ACHN (cell line): ENCODE measurements at places on chromosomes 16 and 17.
A peak's percentile ranks its signal among the peaks of the same experiment; 100 is the strongest.

- no peak for DNase-seq
Measured at GRCh38 chr16:11611871-11612664, 25.3 kb upstream of the LITAF start.

GRCh38 chr16:3066440-3066748 lies 954 bp downstream of the IL32 start:
- no peak for DNase-seq

- no peak for DNase-seq
Measured at GRCh38 chr16:31327646-31328225, 27.2 kb upstream of the ITGAX start.

DNA sequence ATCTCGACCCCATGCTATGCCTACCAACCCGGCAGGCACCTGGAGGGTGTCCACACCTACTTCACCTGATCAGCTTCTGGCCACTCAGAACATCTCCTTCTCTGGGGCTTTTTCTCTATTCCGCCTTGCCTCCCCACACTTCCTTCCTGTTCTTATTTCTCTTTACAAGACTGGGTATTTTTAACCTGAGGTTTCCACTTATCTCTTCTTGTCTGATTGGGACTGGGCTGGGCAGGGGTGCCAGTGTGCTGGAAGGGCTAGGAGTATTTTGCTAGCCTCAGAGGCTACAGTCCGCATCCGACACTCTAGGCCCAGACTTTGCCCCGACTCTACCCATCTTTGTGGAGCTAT lies 26.2 kb upstream of the ZNF652 start:
- no peak for DNase-seq

DNA sequence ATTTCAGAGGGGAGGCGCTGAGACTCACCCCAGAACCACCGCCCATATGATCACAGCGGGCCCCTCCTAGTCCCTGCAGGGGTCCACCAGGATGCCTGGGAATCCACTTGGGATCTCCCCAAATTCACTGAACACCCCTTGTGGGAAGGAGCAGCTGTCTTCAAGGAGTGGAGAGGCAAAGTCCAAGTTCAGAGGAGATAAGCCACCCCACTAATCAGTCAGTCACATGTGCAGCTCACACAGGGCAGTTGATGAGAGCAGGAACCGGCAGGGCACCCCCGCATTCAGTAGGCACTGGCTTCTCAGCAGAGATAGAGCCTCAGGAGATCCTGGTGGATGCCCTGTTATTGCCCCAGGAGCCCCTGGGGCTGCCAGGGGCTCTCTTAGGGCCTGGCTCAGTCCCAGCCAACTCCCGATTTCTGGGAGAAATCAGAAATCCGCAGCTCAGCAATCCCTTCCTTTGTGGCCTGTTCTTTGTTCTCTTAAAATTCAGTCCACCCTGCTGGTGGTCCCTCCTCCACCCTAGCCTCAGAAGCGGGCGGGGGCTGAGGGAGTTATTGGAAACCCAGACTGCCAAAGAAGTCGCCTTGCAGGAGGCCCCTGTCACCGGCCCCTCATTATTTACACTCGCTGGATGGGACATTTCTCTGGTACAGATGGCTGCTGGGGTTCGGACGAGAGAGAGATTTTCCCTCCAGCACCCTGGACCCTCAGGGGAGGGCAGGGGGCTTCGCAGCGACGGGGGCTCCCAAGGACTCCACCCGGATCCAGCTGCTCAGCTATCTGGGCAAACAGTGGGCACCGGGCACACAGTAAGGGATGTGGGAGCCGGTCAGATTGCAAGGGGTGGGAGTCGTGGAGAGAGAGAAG lies 1.8 kb downstream of the CDC42EP4 start:
- DNase-seq = no peak

DNA sequence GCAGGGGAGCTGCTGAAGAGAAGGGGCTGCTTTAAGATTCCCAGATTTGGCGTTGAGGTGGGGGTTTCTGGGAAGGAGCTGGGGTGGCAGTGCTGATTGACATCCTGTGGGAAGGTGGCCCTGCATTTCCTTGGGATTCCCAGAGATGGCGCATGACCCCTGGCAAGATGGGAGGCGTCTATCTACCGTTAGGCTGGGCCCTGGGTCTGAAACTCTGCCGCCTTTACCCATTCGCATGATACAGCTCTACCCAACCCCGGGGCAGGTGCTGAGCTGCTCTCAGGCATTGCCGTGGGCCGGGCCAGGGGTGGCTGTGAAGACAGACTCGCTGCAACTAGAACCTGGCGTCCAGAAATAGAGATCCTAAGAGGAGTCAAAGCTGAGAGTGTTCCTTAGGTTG lies 9.9 kb upstream of the MVD start:
- peak; percentile 41 for DNase-seq

DNA sequence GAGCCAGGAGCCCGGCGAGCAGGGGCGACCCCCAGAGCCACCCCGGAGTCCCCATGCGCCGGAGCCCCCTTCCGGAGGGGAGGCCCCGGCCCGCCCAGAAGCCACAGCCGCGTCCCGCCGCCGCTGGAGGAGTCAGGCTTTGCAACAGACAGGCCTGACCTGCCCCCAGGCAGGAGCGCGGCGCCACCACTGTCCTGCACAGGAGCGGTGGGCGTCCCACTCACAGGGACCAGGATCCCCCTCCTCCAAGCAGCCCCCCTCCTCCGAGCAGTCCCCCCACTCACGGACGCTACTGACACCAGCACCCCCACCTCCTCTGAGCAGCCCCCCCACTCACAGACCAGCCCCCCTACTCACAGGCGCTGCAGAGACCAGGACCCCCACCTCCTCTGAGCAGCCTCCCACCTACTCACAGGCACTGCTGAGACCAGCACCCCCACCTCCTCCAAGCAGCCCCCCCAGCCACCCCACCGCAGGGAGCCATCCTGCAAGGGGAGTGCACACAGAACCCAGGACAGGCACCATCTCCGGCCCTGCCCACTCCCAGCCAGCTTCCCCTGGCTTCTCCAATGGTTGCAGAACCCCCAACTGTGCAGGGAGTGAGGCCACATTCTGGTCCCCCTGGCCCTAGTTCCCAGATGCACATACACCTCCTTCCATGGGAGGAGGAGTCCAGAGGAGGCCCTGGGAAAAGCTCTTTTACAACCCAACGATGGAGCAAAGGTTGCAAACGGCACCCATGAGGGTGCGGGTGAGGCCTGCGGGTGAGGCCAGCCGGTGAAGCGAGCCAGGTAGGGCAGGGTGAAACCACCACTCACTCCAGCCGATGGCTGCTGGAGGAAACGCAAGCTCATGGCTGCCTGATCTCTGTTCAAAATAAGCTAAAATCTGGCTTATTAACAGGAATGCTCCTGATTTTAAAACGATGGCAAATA lies 69.9 kb downstream of the ABR start:
- DNase-seq = peak; percentile 35

- DNase-seq = no peak
Measured at GRCh38 chr17:44416558-44417289, 27.3 kb upstream of the ITGA2B start.

GRCh38 chr16:2184346-2184745 lies 12.1 kb downstream of the CASKIN1 start:
- DNase-seq = no peak

GRCh38 chr17:77675816-77676215 lies 282.7 kb upstream of the TNRC6C start:
- DNase-seq = no peak
